Esophagus squamous epithelium (tissue), 5 donors: ENCODE measurements at places on chromosomes 7 and 10.

- no peak for DNase-seq
Measured at GRCh38 chr7:120862987-120863590, 5.1 kb upstream of the TSPAN12 start.

DNA sequence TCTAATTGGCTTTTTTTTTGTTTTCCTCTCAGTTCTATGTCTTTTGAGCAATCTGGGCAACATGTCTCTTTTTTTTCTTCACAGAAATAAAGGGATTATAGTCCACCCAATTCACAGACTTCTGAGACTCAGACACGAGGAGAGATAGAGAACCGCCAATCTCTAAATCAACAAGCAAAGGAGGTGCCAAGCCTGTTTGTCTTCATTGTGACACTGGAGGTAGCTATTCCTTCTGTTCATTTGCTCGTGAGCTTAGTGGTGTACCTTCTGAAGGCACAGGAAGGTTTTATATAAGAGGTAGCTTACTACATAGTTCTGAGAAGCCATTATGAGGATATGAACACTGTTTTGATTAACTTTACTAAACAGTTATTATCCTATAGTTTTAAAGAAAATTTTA, 6.1 kb downstream of the EPHB6 start:
- DNase-seq: no peak

DNA sequence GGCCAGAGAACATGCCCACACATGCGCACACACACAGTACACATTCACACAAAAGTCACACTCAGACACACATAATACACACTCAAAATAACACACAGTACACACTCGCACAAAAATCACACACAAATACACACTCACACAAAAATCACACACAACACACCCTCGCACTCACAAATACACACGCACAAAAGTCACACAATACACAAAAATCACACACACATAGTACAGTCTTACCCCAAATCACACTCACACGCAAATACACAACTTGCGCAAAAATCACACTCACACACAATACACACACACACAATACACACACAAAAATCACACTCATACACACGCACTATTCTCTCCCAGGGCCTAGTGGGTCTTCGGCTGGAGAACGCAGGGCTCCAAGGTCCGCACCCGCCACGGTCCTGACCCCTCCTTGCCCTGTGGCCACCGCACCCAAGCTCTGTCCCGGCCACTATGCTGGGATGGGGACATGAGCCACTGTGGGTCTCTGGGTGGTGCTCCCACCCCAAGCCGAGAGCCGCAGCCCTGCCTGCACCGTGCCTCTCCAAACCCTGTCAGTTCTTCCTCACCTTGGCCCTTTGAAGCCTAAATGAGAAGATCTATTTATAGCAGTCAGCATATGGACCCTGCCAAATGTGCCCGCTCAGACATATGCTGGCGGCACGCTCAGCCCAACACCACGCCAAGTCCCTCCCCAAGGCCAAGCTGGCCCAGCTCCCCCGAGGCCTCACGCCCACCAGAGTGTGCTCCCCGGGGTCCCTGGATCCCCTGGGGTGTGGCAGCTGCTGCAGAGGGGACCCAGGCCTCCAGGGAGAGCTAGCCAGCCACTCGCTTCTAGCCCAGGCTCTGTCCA, 55.9 kb downstream of the ELFN1 start:
- DNase-seq: no peak

DNA sequence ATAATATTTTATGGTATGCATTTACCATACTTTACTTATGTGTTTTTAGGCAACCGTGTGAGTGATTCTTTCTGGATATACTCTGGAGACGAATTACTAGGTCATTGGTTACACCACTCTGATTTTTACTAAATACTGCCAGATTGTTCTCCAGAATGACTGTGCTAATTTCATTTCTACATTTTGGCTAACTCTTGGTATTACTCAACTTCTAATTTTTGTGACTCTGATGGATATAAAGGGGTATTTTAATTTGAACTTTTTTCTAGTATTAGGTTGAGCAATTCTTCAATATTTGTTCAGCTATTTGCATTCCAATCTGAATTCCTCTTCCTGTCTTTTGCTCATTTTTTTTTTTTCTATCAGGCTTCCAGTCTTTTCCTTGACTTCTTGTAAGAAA, 223.6 kb downstream of the MDFIC start:
- no peak for DNase-seq

DNA sequence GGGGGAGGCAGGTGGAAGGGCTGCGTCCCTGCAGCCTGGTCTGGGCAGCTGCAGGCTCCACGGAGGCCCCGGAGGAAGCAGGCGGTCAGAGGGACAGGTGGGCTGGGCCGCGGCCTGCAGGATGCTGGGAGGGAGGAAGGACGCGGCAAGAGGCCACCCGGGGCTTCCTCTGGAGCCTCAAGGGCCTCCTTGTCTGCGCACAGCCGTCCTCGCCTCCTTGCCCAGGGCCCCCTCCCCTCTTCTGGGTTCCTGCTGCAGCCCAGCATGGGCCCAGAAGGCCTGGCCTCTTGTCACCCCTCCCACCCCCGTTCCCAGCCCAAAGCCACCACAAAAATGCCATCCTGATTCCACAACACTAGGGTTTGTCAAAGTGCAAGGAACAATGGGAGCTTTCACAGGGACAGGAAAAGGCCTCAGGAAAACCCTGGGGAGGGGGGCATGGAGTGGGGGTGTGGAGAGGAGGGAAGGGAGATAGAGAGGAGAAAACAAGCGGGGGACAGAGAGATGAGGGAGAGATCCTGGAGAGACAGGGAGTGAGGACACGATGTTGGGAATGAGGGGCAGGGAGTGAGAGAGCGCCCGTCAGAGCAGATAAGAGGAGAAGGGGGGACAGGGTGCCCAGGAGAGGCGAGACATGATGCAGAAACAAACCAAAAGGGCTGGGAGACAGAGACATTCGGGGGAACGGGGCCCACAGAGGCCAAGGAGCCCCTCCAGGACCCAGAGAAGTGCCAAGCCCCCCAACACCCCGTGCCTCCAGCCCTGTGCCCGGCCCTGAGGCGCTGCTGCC, 41.8 kb downstream of the ZCCHC24 start:
- no peak for DNase-seq

DNA sequence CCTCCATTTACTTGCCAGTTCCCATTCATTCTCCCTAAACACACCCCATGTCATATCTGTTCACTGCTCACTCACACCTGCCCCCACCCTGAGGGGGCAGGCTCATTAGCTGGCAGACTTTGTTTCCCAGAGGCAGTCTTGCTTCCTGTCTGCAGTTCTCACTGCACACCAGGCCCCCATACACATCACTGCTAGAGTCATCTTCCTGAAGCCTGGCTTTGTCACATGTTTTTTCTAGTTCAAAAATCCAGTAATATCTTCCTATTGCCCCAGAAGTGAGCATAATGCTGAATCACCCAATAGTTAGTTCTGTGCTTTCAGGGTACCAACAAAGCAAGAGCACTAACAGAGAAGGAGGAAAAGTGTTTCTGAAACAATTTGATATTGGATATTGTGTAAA, 1.9 kb downstream of the LRRC72 start:
- DNase-seq: no peak

DNA sequence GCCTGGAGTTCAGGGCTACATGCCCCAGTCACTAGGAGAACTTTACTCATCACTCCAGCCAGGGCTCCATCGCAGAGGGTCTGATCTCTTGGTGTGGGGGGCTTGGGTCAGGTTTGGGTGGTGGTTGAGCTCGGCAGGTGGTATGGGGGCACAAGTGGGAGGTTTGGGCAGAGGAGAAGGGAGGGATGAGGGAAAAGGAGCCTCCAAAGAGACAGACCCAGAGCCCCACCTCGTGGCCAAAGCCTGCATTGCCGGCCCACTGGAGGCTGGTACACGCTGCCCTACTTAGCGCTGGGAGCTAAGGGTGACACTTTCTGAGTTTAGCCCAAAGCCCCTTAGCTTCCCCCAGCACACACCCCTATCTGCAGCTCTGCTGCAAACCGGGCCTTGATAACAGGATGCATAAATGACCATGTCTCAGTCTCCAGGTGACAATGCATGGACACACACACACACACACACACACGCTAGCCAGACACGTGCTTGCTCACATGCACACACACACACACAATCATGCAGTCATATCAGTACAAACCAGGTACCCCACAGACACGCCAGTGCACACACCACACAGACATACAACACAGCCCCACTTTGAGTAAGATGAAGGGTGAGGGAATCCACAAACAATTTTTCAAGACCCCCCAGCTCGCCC, 14.7 kb downstream of the LZTS2 start:
- DNase-seq: no peak

DNA sequence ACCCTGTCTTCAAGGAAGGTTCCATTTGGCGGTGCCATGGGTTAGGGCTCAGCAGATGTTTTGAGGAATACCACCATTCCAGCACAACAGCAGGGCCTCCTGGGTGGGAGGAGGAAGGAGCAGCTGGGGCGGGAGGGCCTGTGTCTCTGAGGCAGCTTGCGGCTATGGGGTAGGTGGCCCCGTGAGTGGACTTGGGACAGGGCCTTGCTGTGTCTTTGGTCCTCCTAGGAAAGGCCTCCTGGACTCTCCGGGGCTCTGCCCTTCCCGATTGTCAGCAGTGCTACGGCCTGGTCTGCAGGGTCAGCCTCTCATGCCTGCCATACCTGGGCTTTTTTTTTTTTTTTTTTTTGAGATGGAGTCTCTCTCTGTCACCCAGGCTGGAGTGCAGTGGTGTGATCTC, 96.7 kb downstream of the PAXIP1 start:
- no peak for DNase-seq

- DNase-seq: no peak
Measured at GRCh38 chr7:43569424-43569823, 13.5 kb upstream of the STK17A start.

DNA sequence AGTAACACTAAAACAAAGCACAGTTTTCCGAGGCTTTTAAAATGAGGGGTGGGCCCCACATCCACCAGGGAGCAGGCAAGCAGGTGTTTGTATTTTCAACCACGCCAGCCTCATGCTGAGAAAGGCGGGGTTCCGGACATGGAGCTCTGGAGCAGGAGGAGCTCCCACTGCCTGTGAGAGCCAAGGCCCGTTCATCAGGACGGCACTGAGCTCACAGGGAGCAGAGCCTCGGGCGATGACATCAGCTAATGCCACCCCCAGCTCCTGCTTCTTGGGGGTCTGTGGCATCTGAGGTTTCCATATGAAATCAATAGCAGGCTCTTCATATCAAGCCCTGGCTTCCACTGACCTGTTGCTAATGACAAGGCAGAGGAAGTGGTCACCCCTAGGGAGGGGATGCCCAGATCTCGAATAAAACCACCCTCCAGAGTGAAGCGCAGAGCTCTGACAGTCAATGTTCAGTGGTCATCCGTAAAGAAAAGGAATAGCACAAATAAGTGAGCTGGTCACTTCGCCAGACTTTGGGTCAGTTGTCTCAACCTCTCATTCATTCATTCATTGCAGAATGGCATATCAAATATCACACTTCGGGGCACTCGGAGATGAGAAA, 89.1 kb downstream of the TNS3 start:
- DNase-seq: no peak

DNA sequence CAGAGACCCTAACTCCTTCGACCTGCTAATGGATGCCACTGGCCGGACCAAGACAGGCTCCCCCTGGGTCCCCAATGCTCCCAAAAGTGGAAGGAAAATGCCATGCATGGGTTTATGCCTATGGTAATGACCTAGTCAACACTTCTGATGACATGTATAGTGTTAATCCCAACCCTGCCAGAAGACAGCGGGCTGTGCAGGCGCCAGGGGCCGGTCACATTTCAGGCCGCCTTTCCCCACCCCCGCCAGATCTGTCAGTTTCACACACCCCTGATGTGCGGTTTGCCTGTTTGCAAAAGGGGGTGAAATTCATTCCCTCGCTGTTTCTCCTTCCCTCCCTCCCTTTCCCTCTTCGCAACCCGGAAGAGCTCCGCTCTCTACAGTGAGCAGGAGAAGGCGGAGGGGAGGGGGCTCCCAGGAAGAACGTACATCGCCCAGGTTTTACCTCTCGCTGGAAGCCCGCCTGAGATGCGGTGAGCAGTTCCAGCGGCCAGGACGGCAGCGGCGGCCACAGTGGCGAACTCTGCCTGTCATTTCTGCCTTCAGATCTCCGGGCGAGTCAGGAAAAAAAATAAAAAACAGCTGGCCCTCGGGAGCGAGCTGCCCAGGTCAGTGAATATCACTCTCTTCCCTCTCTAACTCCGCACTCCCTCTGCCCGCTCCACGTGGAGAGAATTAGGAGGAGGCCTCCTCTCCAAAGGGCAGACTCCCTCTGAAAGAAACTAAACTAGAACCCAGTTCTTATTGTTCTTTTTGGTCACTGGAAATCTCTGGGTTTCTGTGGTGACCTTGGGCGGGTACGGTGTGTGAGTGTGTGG, 9.4 kb upstream of the GATA3 start:
- DNase-seq: no peak

GRCh38 chr7:51263631-51264484, 52.8 kb downstream of the COBL start:
- DNase-seq: no peak

- DNase-seq: no peak
Measured at GRCh38 chr10:124262234-124262865, 156.4 kb downstream of the OAT start.

- no peak for DNase-seq
Measured at GRCh38 chr7:152602962-152603361, 73.0 kb downstream of the XRCC2 start.

GRCh38 chr10:98224509-98224908, 43.5 kb downstream of the LOXL4 start:
- DNase-seq: no peak

DNA sequence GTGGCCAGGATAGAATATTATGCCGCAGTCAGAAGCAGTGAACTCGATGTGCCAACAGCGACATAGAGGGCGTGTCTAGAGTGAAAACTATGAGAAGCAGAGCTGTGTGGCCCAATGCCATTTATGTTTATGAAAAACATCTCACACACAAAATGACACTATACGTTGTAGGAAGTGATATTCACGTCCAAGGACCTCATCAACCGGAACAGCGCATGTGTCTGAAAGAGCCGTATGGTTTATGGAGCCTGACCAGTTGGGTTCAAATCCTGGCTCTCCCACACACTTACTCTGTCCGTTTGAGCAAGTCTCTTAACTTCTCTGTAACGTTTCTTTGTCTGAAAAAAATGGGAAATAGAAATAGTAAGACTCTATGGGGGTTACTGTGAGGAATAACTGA, 20.5 kb downstream of the TAS2R40 start:
- no peak for DNase-seq

GRCh38 chr7:127710635-127711034, 58.6 kb downstream of the SND1 start:
- no peak for DNase-seq

DNA sequence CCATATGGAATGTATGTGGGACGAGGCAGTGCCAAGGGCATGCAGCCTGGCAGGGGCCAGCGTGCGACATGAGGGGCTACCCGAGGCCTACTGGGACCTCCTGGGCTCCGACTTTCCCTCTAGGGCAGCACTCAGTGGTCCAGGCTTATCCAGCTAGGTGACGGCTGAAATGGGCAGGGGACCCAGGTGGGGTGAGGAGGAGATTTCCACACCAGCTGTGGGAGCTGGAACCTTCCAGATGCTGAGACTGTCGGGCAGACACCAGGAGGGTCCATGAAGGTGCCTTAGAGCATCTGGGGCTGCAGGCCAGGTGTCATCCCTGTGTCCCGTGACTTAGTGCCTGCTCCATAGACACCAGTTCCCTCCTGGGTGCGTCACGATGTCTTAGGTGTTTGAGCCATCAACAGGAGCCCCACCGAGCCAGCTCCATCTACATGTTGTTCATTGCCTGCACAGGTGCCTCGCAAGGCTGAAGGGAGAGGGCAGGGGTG, 13.4 kb downstream of the ZNF316 start:
- DNase-seq: no peak
